ENCODE measurements at places on chromosomes 4 and X.

- no peak for DNase-seq
Observed at GRCh38 chr4:119526786-119527550, 101.6 kb downstream of the PDE5A start.

DNA sequence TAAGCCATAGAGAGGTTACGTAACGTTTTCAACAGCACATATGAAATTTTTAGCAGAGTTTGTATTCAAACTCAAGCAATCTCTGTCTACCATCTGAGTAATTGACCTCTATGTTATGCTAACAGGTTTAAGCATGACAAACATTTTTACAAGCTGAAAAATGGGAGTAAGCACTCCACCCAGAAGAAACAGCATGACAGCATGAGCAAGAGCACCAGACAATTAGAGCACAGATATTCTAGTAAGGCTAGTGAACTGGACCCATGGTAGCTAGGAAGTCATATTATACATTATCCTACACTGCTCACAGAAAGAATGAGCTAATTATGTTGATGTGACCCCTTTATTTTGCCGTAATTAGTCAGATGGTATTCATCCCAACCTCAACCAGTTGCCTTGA is 200.5 kb downstream of the PABPC4L start:
- no peak for DNase-seq

- no peak for DNase-seq
Observed at GRCh38 chr4:142530728-142531127, 315.4 kb downstream of the INPP4B start.

GRCh38 chrX:17759990-17760389 is 22.7 kb downstream of the SCML1 start:
- DNase-seq: no peak

DNA sequence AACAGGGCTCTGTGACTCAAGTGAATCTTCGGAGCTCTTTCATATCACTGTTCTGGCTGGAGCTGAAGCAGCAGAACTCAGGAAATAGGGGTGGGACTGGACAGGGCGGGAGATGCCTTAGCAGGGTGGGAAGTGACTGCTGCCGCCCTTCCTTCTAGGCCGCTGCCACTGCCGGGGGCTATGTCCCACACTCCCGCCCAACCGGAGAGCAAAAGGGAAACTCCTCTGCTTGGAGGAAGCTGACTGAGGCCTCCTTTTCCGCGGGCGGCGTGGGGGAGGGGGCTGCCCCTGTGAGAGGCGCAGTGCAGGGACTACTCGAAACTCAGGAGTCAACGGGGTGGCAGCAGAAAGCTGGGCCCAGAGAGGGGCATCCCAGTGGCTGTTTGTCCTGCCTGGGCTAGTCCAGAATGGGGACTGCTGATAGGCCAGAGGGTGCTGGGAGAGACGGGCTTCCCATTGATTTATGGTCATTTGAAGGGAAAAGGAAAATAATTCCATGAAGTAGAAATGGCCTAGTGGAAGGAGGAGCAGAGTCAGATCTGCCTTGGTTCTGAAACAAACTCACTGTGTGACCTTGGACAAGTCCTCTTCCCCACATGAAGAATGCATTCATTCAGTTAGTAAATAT is 36.9 kb downstream of the STARD8 start:
- no peak for DNase-seq

- DNase-seq: no peak
Observed at GRCh38 chr4:81505004-81505598, 33.4 kb upstream of the RASGEF1B start.
